ENCODE measurements at places on chromosomes 13 and 19. TPM values are rescaled to one million over a fixed set of nuclear protein-coding genes. Genes with fewer than 3 reads are reported as not detected.
A peak's percentile ranks its signal among the peaks of the same experiment; 100 is the strongest.

DNA sequence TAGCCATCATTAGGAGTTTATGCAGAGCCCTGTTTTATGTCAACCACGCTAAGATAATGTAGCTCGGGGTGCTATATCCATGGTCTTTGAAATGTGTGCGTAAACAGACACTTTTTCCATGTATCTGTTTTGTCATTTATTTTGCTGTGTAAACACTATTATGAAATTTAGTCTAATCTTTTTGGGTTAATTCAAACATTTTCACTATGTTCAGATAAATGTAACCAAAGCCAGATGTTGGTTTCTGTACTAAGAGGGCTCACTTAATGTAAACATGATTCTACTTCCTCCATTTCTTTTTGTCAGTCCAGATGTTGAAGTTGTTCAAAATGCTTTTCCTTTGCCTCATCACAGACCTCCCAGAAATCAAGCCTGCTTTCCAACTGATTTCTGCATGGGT lies 499.5 kb upstream of the GPC6 start:
- DNase-seq = no peak

- DNase-seq = peak; percentile 14
Observed at GRCh38 chr19:48186015-48186414, 15.5 kb downstream of the ZSWIM9 start.

GRCh38 chr19:19319732-19320360 lies 463 bp downstream of the SUGP1 start:
- DNase-seq = no peak

GRCh38 chr19:49906879-49907564 lies 10.3 kb upstream of the IL4I1 start:
- no peak for DNase-seq

DNA sequence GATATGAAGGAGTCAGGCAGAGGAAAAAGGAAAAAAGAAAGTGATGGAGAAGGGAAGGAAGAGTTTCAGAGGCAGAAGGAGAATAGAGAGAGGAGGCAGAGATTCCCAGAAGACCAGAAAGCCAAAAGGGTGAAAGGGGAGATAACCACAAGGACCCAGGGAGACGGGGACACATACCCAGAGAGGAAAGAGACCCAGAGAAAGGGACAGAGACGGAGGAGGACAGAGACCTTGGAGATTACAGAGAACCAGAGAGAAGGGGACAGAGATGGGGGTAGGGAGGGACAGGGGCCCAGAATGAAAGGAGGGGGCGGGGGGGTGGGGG lies 1.4 kb downstream of the PTH2 start:
- DNase-seq = no peak

DNA sequence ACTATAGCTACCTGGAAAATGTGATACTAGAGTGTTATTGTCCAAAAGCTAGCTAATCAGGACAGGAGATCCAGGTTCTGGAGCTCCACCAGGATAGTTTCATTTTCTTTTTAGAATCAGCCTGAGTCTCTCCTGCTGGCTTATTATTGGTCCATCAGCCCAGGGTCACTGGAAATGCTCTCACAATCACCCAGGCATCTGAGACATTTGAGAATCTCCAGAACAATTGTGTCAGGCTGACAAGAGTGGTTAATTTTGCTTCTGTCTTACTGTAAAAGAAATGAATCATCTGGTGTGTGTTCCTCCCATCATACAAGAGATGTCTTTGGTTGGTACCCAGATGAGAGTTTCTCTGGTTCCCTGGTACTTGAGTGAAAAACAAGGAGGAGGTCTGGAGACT lies 43.6 kb upstream of the ZNF681 start:
- DNase-seq = no peak

GRCh38 chr13:75715601-75716523 lies 79.7 kb downstream of the LMO7 start:
- no peak for DNase-seq

GRCh38 chr19:6014551-6015135 lies 36.7 kb upstream of the RANBP3 start:
- DNase-seq = peak; percentile 25

- no peak for DNase-seq
Observed at GRCh38 chr13:99979453-99980200, 2.0 kb upstream of the ZIC2 start.

GRCh38 chr13:29991343-29991742 lies 140.9 kb upstream of the UBL3 start:
- no peak for DNase-seq

- no peak for DNase-seq
Observed at GRCh38 chr13:47661076-47661475, 340.0 kb downstream of the SUCLA2 start.

GRCh38 chr13:38452656-38453055 lies 103.0 kb downstream of the UFM1 start:
- no peak for DNase-seq

DNA sequence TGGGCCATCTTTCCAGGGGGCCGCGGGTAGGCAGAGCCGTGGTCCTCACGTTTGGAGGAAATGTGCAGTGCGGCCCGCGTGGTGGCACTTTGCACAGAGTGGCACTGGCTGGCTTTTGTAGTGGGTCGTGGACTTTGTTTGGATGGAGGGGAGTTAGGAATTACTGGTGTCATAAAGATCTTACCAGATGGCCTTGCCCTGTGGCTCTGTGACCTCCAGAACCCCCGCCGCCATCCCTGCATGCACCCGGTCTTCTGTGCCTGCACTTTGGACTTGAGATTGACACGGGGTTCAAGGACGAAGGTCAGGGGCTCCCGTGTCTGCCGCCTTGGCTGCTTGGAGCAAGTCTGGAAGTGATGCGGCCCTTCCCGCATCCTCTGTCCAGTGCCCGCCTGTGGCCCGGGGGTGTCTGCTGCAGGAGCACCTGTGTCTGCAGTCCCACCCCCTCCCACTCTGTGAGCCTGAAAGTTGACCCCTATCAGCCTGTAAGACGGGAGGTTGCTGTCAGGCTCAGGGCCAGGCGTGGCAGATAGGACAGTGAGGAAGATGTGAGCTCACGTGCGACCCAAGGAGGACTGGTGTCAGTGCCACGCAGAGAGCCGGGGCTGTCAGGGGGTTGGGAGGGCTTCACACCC lies 2.2 kb downstream of the GNA11 start:
- peak; percentile 73 for DNase-seq

- no peak for DNase-seq
Observed at GRCh38 chr19:34808566-34808965, 35.6 kb upstream of the ZNF599 start.

- DNase-seq = no peak
Observed at GRCh38 chr13:34277936-34278335, 460.0 kb downstream of the RFC3 start.

GRCh38 chr13:64753233-64754000 lies 2476.7 kb downstream of the PCDH9 start:
- no peak for DNase-seq

DNA sequence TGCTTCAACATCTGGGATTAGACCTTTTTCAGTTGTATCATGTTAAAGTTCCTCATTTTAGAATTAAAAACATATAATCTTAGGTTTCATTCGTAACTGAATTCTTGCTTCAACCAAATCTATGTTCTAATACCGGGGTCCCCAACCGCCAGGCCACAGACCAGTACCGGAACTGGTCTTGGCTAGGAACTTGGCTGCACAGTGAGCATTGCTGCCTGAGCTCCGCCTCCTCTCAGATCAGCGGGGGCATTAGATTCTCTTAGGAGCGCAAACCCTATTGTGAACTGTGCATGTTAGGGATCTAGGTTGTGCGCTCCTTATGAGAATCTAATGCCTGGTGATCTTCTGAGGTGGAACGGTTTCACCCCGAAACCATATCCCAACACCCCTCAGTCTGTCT lies 19.2 kb downstream of the ITM2B start:
- no peak for DNase-seq

DNA sequence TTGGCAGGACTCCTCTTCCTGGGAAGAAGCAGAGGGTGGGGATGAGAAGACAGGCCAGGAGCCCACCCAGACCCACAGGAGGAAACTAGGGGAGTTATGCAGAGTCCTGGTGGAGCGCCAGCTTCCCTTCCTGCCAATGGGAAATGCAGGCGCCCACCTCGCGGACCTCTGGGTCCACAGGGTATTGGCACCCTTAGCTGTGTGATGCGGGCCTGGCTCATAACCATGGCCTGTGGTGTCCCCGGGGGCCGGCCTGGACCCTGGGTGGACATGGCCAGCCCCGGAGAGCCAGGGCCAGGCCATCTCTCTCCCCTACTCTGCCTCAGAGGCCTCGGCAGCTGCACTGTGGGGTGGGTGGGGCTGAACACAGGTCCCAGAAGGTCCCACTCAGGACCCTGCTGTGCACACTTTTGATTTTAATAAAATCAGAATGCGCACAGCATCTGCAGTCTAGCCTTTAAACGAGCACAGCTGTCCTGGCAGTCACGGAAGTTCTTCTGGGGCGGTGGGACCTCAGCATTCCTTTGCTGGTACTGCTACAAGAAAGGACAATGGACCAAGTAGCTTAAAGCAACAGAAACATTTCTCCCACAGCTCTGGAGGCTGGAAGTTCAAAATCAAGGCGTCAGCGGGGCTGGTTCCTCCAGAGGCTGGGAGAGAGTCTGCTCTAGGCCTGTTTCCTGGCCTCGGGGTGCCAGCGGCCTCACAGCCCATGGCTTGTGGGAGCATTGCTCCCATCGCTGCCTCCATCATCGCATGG lies 1.8 kb downstream of the F10 start:
- DNase-seq = peak; percentile 49

GRCh38 chr13:44810061-44810840 lies 179.0 kb downstream of the NUFIP1 start:
- DNase-seq = no peak

- peak; percentile 88 for DNase-seq
Observed at GRCh38 chr19:47305309-47305751, 4.3 kb upstream of the C5AR1 start.

DNA sequence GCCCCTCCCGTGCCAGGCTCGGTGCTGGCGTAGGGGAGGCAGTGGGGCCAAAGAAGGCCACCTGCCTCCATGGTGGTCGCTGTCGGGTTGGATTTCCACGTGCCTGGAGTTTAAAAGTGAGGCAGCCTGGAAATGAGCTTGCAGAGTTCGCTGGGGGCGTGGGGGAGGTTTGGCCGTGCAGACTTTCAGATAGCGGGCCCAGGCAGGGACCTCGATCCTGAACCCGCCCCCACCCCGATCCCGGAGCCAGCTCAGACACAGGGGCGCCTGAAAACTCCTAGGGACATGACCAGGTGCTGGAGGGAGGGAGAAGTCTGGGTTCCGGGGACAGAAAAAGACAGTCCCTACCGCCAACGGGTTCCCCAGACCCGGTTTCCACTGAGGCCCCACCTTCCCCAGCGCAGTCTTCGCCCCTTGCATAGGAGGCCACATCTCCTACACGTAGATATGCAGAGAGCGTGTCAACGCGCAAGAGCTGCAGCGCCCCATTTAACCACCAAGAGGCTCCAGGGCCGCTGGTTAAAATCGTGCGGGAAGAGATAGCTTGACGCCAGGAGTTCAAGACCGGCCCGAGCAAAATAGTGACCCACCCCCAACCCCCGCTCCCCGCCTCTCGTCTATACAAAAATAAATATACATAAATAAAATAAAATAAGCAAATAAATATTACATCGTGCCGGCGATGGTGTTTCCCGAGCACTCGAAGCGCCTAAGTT lies 8.5 kb downstream of the CCDC8 start:
- peak; percentile 45 for DNase-seq

GRCh38 chr13:89746554-89746953 lies 1600.9 kb upstream of the MIR17HG start:
- no peak for DNase-seq

DNA sequence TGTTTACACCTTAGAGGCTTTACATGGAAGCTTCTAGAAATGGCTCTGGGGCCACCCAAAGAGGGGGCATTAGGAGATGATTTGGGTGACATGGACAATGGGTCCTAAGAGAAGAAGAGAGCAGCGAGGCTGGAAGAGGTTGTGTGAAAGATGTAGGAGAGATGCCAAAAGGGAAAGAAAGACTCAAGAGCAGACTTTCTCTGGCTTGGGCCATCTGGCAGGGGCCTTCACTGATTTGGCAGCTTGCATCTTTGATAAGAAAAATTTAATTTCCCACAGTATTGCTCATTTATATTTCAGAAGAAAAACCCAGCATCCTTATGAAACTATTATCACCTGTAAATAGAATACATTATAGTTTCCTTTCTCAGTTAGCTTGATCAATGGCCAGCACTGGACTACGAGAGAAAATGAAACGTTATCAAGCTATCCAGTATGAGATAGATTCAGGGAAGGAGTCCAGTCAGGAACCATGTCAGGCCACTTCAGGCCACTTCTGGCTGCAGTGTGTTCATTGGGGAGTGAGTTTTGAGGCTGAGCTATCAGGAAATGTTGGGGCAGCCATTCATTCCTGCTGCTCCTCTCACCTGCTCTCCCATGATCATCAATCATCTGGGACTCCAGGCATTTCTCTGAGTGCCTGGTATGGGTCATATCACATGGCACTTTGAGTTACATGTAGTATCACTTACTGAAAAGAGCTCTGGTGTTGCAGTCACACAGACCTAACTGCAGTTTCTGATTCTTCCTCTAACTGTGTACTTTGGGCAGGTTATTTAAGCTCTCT lies 10.3 kb downstream of the SCEL start:
- DNase-seq = no peak

DNA sequence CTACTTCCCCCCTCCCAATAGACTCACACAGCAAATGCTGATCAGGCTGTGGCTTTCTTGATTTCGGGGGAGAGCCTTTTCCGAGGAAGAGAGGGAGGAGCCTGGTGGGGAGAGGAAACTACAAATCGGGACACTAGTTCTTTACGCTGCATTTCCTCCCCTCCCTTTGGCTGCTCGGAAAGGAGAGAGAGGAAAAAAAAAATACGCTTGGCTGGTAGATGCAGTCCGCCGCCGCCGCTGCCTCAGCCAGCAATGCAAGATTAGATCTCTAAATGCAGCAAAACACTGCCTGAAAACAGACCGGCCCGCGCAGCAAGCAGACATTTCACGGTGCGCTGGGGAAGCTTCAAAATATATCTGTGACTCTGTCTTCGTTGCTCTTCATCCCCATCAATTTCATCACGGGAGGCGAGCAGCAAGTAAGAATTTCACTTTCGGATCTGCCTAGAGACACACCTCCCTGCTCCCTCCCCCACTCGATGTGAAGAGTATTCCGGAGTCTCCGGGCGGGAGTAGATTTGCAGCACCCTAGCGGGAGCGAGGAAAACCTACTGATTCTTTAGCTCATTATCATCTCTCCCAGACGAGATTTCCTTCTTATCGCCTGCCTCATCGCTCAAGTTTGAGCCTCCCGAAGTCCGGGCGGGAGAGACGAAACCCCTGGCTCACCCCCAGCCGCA lies at the start of gene PCDH17:
PCDH17 (plus strand) TSS at position 149 of the 680 bp plus-strand sequence. CDS start 803 bp downstream, outside the sequence.
- peak; percentile 73 for DNase-seq

The ZNF223 gene
- total RNA-seq = 9.9 TPM

The PCDH9 gene
- 4.6 TPM for total RNA-seq

The ZNF836 gene
- 23.1 TPM for total RNA-seq

The VSTM2B gene
- not detected for total RNA-seq

The ZNF583 gene
- total RNA-seq = 10.2 TPM

The KLHL26 gene
- 11.0 TPM for total RNA-seq

The CEBPA gene
- total RNA-seq = 15.5 TPM

The RELB gene
- total RNA-seq = 40.3 TPM

The LILRB1 gene
- total RNA-seq = 211 TPM

The ZNF584 gene
- 6.7 TPM for total RNA-seq
